Left lung (tissue), 14 donors: ENCODE measurements at places on chromosomes 2 and 18.

- no peak overlapping the region for H3K4me3 ChIP-seq
- DNase-seq = no peak
- H3K36me3 ChIP-seq = no peaks in the 10 kb centered on the region
These were observed 15.7 kb downstream of the COL4A3 start for GRCh38 chr2:227179988-227180685.

- no peak overlapping the region for H3K4me3 ChIP-seq
- H3K27me3 ChIP-seq = no peaks in the 10 kb centered on the region
- no peak for DNase-seq
- no peaks in the 10 kb centered on the region for H3K36me3 ChIP-seq
- peaks cover 6% of the 10 kb centered on the region for H3K4me1 ChIP-seq
These were observed 12.8 kb downstream of the TMEM163 start for GRCh38 chr2:134705861-134706586.

DNA sequence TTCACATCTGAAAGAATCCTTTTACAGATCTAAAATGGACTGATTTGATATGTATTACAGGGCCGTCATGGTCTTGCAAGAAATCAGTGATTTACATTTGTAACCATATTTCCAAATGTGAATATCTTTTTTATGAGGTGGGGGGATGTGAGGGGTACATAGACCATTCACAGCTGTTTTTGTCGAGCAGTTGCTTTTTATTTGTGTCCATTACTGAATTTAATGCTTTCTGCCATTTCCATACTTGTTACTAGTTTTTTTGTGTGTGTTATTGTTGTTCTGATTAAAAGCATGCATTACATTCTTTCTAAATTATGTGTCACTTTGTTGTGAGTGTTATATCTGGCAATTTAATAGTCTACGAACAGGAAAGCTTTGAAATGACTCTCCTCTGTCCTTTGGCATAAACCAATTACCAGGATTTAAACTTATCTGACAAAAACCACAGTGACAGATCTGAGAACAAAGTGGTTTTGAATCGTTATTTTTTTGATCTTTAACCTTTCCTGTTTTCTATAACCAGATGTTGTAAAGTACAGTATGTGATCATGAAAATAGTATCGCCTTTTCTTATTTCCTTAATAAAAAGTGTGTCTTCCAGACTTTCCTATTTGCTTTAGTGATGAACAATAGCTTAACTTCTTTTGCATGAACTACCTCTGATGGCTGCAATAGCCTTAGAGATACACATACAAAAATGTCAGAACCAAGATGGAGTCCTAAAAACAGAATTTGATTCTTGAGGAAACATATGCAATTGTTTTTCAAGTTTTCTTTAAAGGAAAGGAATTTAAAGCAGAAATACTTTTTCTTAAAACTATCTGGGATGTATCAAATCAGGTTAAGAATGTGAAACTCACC, 354.2 kb upstream of the ACVR2A start:
- no peaks in the 10 kb centered on the region for H3K27me3 ChIP-seq
- H3K4me1 ChIP-seq = no peaks in the 10 kb centered on the region
- H3K36me3 ChIP-seq = no peaks in the 10 kb centered on the region
- H3K27ac ChIP-seq = no peak overlapping the region
- no peak overlapping the region for H3K4me3 ChIP-seq

DNA sequence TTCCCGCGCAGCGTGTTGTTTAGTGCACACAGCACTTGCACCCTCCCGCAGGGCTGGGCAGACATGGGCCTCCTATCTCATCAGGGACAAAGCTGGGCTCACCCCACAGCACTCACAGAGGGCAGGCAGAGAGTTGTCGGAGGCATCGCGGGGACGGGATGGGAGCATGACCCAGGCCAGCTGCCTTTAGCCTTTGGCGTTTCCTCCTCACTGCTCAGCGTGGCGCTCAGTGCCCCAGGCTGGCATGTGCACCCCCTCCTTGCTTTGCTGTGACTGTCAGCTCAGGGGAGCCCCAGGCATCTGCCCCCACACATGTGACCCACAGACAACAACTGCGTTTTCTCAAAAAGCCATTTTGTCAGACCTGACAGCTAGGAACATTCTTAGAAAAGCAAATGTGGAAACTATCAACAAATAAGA, 101.1 kb downstream of the RNF144A start:
- peaks cover 17% of the 10 kb centered on the region for H3K4me1 ChIP-seq
- no peak for DNase-seq
- no peaks in the 10 kb centered on the region for H3K36me3 ChIP-seq
- no peak overlapping the region for H3K27ac ChIP-seq
- no peaks in the 10 kb centered on the region for H3K27me3 ChIP-seq

- no peaks in the 10 kb centered on the region for H3K36me3 ChIP-seq
- H3K4me3 ChIP-seq = no peak overlapping the region
- no peak overlapping the region for H3K27ac ChIP-seq
These were observed 65.9 kb upstream of the CYTIP start for GRCh38 chr2:157509744-157510143.

DNA sequence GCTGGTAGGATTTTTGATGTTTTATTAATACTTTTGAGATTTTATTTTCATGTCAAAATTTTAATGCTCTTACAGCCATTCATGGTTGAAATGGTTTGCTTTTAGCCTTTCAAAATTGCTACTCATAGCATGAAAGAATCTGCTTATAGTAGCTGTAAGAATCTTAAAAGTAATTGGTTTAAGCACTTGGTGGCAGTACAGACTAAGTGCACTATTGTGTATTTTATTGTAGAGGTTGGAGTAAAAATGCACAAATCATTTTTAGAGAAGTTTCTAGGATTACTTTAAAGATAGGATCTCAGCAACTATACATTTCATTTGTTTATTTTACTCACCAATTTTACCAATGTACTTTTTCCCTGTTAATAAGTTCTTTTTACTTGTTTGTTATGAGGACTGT, 205.8 kb downstream of the SPAG16 start:
- H3K27me3 ChIP-seq = no peaks in the 10 kb centered on the region
- no peaks in the 10 kb centered on the region for H3K36me3 ChIP-seq
- DNase-seq = no peak
- H3K4me3 ChIP-seq = no peak overlapping the region

DNA sequence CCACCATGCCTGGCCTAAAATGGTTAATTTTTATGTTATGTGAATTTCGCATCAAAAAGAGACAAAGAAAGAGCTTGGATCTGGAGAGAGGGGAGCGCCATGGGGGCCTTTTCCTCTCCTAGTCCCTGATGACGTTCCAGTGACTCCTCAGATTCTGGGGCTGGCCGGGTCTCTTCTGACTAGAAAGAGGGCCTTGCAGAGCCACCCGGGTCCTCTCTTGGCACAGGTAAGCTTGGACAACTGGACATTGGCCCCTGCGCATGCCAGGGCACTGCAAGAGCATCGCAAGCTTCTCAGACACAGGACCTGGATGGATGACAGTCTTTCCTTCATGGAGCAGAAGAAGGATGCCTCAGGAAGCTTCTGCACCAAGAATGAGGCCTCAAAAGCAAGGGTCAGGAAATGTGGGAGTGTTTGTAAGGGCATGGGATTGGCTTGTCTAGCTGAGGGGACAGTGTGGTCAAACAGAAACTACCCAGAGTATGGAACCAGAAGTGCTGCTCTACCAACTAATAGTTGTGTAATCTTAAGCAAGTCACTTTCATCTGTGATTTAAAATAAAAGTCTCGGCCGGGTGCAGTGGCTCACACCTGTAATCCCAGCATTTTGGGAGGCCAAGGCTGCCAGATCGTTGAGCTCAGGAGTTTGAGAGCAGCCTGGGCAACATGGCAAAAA, 35.2 kb downstream of the FOSL2 start:
- no peaks in the 10 kb centered on the region for H3K36me3 ChIP-seq
- H3K27ac ChIP-seq = no peak overlapping the region

DNA sequence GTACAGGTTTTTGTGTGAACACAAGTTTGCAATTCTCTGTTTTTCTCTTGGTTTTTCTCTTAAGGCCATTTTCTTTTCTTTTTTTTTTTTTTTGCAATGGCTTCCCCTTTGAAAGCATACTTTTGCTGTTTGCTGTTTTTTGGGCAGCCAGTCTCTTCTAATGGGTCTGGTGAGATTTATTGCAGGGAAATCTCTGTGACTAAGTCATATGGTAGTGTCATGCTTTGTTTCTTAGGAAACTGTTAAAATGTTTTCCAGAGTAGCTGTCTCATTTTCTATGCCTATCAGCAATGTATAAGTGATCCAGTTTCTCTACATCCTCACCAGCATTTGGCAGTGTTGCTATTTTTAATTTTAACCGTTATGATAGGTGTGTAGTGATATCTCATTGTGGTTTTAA, 27.9 kb upstream of the CDCA7 start:
- no peaks in the 10 kb centered on the region for H3K4me1 ChIP-seq
- no peak overlapping the region for H3K27ac ChIP-seq
- DNase-seq = no peak
- H3K36me3 ChIP-seq = no peaks in the 10 kb centered on the region
- H3K4me3 ChIP-seq = no peak overlapping the region

DNA sequence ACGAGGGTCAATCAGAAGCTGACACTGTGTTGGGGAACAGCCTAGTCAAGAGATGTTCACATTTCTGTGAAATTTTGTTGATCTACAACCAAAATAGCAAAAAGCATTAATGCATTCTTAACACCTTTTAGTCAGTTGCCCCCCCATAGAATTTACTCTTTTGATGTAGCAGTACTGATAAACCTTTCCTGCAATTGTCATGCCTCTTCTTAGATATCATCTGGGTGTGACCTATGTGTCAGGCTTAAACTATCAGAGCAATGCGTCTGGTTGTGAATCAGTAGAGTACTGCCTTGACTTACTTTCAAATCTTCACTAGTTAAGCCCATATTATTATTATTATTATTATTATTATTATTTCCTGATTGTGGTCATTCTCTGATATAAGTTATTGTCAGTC, 61.9 kb downstream of the GREB1L start:
- no peaks in the 10 kb centered on the region for H3K4me1 ChIP-seq
- no peaks in the 10 kb centered on the region for H3K27me3 ChIP-seq
- H3K27ac ChIP-seq = no peak overlapping the region
- no peak overlapping the region for H3K4me3 ChIP-seq
- no peak for DNase-seq

DNA sequence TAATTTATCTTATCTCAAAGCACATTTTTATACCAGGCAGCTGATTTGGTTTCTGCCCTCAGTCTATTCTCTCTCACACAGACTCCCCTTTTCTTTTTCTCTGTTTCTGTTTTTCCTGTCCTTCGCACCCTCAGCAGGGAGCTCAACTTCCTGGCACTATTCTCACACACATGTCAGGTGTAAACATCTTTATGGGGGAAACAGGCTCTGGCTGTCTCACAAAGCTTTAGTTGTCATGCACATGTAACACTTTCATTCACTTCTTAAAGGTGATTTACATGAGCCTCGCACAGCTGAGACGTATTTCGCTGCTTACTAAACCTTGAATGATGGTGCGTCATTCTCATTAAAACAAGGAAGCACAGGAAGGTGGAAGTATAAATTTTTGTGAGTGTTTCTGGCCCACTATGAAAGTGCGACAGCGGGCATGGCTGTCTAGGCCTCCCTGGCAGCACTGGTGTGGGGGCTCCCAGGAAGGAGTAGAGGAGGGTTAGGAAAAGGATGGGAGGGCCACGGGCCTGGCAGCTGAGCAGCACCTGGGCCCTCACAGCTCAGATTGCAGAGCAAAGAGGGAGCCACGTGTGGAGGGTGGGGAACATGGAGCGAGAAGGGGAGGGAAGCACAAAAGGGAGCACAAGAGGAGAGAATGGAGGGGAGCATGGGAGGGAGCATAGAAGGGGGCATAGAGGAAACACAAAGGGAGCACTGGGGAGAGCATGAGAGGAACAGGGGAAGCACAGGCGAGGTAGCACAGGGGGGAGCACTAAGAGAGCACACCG, 46.2 kb upstream of the SNTG2 start:
- no peak for DNase-seq
- no peak overlapping the region for H3K4me3 ChIP-seq
- H3K27ac ChIP-seq = no peak overlapping the region
- no peaks in the 10 kb centered on the region for H3K4me1 ChIP-seq
- H3K36me3 ChIP-seq = no peaks in the 10 kb centered on the region
- H3K27me3 ChIP-seq = peaks cover 16% of the 10 kb centered on the region
